ENCODE measurements at places on chromosomes 16 and 17. TPM values are rescaled to one million over a fixed set of nuclear protein-coding genes. Genes with fewer than 3 reads are reported as not detected.

Gene LRRC46
- total RNA-seq: 0.19 TPM

Gene HSPB9
- total RNA-seq: not detected

Gene MYH1
- total RNA-seq: not detected

Gene SHCBP1
- total RNA-seq: 5.6 TPM

Gene WFDC1
- 3.3 TPM for total RNA-seq

Gene ANKRD40CL
- total RNA-seq: 0.28 TPM

Gene TBX21
- total RNA-seq: not detected

Gene ZNF276
- 10.2 TPM for total RNA-seq

Gene SLC2A4
- total RNA-seq: under 0.01 TPM

Gene HS3ST2
- total RNA-seq: not detected

Gene RNF213
- 66.7 TPM for total RNA-seq

Gene NLRC5
- total RNA-seq: 17.5 TPM

Gene MYH13
- total RNA-seq: not detected

Gene LGALS9B
- not detected for total RNA-seq

Gene EVPLL
- not detected for total RNA-seq

Gene HSD11B2
- total RNA-seq: not detected

Gene BCO1
- total RNA-seq: not detected

Gene CTF1
- total RNA-seq: 1.2 TPM

Gene DLG4
- 16.3 TPM for total RNA-seq

Gene TMEM132E
- total RNA-seq: under 0.01 TPM

Gene USP43
- total RNA-seq: not detected

Gene TMC7
- total RNA-seq: 0.77 TPM

Gene GH1
- not detected for total RNA-seq

Gene SSTR5
- not detected for total RNA-seq

Gene SCN4A
- total RNA-seq: under 0.01 TPM

Gene SPIRE2
- total RNA-seq: 0.77 TPM

Gene CHST5
- not detected for total RNA-seq

Gene STX4
- 17.8 TPM for total RNA-seq

Gene ABCC11
- 0.38 TPM for total RNA-seq

Gene KRTAP4-1
- not detected for total RNA-seq

Gene BTBD17
- total RNA-seq: not detected

Gene CHST4
- not detected for total RNA-seq

Gene ATP2C2
- total RNA-seq: not detected

Gene KRT40
- total RNA-seq: not detected

Gene SNX20
- total RNA-seq: not detected

Gene KRT28
- not detected for total RNA-seq

Gene CES4A
- 0.58 TPM for total RNA-seq

Gene VAT1L
- 3.7 TPM for total RNA-seq

Gene ADCY7
- total RNA-seq: 60.6 TPM

Gene SPAG9
- 125 TPM for total RNA-seq

Gene CDC42EP4
- 56.2 TPM for total RNA-seq

Gene STX1B
- total RNA-seq: 0.19 TPM

Gene NOL3
- 11.1 TPM for total RNA-seq

Gene MNT
- 5.8 TPM for total RNA-seq

Gene TAF15
- 62.1 TPM for total RNA-seq

Gene NGFR
- total RNA-seq: 0.28 TPM

Gene ANKFN1
- total RNA-seq: not detected

Gene ACE
- 1.2 TPM for total RNA-seq

Gene MYO15B
- total RNA-seq: 1.2 TPM

Gene RGS9
- total RNA-seq: 0.56 TPM

Gene PYDC1
- total RNA-seq: not detected

Gene RASL10B
- total RNA-seq: 3.9 TPM

Gene SKAP1
- not detected for total RNA-seq

Gene C16orf74
- total RNA-seq: 3.4 TPM

Gene KLHL10
- total RNA-seq: under 0.01 TPM

Gene SPEM2
- not detected for total RNA-seq

Gene KRTAP2-2
- not detected for total RNA-seq
